ENCODE measurements at places on chromosomes 3 and 15. TPM values are rescaled to one million over a fixed set of nuclear protein-coding genes. Genes with fewer than 3 reads are reported as not detected.

POLQ gene
- total RNA-seq, result 22.8 TPM

- H3K27ac ChIP-seq, result no peak overlapping the region
- DNase-seq, result no peak
- no peaks in the 10 kb centered on the region for H3K4me1 ChIP-seq
- H3K4me3 ChIP-seq, result no peak overlapping the region
- no peaks in the 10 kb centered on the region for H3K36me3 ChIP-seq
Measured at GRCh38 chr3:70231266-70231701, 81.2 kb downstream of the MDFIC2 start.

MAGI1 gene
- 0.18 TPM for total RNA-seq

DNA sequence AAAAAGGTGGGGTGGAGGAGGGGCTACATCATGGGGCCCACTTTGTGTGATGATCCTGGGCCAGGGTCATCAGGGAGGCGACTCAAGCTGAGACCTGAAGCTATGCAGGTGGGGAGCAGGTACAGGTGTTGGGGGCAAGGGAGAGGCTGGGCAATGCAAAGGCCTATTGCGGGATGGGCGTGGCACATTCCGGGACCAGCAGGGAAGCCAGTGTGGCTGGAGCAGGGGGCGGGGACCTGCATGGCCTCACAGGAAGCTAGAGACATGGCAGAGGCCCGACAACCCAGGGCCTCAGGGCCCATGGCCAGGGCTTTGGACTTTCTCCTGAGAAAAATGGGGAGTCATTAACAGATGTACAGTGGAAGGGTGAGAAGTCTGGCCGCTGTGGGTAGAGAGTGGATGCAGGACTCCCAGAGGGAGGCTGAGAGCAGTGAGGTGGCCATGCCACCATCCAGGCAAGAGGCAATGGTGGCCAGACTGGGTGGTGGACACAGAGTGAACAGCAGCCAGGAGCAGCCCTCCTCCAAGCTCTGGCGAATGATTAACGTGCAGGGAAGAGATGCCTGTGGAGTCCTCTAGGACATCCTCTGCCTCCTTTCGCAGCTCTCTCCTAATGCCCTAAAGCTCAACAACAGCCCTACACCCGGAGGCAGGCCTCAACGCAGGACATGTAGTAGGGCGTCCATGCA is 122.6 kb upstream of the ATP2B2 start:
- H3K4me1 ChIP-seq, result no peaks in the 10 kb centered on the region
- H3K4me3 ChIP-seq, result no peak overlapping the region
- DNase-seq, result no peak
- H3K27ac ChIP-seq, result no peak overlapping the region
- H3K27me3 ChIP-seq, result peaks cover 3% of the 10 kb centered on the region

GRCh38 chr3:71152892-71153265 is 430.6 kb downstream of the FOXP1 start:
- peaks cover 28% of the 10 kb centered on the region for H3K36me3 ChIP-seq
- H3K4me3 ChIP-seq, result no peak overlapping the region
- no peak for DNase-seq
- H3K27me3 ChIP-seq, result no peaks in the 10 kb centered on the region
- H3K27ac ChIP-seq, result no peak overlapping the region

DNA sequence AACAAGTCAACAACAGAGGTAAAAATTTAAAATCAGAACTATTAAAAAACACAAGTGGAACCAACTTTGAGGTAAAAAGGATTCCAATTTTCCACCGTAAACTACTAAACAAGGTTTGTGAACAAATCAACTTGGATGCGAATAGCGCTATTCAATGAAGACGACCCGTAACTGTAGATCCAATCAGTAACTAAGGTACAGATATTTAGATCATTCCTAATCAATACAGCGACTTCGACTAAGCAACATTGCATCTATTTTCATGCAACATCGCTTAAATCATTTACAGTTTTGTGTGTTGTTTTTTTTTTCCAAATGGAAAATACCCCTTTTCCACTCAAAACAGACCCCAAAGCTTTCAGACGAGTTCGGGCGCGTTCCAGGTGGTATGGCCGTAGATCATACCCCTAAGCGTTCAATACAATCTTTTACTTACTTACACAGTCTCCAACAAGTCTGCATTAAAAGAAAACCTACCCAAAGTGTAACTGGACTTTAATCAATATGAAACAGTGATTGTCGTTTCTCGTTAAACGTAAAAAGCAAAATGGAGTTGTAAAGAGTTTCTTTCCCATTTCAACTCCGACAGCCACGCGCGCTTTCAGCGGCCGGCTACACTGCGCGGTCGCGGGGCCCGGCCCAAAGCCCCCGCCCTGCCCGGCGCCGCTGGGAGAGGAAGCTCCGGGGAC is 786 bp downstream of the RHOA start:
- DNase-seq, result no peak
- peak overlapping the region; percentile 96 for H3K27ac ChIP-seq
- H3K36me3 ChIP-seq, result peaks cover 43% of the 10 kb centered on the region

DNA sequence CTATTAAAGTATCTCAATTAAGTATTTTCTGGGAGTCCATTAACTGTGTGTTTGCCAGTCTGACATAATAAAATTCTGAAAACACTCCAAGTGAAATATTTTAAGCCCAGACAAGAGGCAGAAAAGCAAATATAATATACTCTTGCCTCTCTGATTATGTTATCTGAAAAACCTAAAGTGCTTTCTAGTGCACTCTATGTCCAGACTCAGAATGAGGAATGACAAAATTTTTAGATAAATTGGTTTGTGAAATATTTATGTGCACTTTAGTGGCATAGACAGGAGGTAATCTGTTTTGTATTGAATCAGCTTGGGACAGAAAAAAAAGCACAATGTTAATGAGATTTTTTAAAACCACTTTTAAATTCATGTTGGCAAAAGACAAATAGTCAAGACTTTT is 508.2 kb upstream of the SUCLG2 start:
- no peak for DNase-seq
- H3K4me1 ChIP-seq, result no peaks in the 10 kb centered on the region
- H3K27me3 ChIP-seq, result no peaks in the 10 kb centered on the region
- no peak overlapping the region for H3K4me3 ChIP-seq
- no peaks in the 10 kb centered on the region for H3K36me3 ChIP-seq

DNA sequence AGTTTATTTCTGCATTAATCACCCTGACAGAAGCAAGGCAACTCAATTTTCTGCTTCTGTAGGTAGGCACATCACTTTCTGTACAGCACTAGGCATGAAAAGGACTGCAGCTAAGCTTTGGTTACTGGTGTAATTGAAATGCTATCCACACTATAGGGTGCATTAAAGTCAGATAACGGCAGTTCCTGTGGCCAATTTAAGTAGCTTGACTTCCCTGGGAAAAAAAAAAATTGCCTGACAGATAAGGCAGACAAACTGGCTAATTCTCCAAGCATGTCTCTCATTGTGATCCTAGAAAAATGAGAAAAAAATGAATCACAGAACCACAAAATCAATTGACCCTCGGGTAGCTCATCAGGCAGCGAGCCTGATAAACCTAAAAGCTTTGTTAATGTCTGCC is 151.4 kb downstream of the MEIS2 start:
- H3K36me3 ChIP-seq, result no peaks in the 10 kb centered on the region
- H3K27me3 ChIP-seq, result peaks cover 14% of the 10 kb centered on the region
- DNase-seq, result no peak
- no peak overlapping the region for H3K4me3 ChIP-seq
- H3K4me1 ChIP-seq, result no peaks in the 10 kb centered on the region

GRCh38 chr15:66212563-66212921 is 41.0 kb downstream of the MEGF11 start:
- no peaks in the 10 kb centered on the region for H3K4me1 ChIP-seq
- no peaks in the 10 kb centered on the region for H3K27me3 ChIP-seq
- H3K36me3 ChIP-seq, result no peaks in the 10 kb centered on the region
- DNase-seq, result no peak
- no peak overlapping the region for H3K4me3 ChIP-seq
- no peak overlapping the region for H3K27ac ChIP-seq

- peak overlapping the region; percentile 69 for H3K27ac ChIP-seq
- no peaks in the 10 kb centered on the region for H3K36me3 ChIP-seq
- H3K27me3 ChIP-seq, result no peaks in the 10 kb centered on the region
- peaks cover 38% of the 10 kb centered on the region for H3K4me1 ChIP-seq
Measured at GRCh38 chr3:133448478-133449122, 48.7 kb downstream of the BFSP2 start.

GRCh38 chr15:81959196-81959595 is 86.6 kb downstream of the MEX3B start:
- no peak overlapping the region for H3K4me3 ChIP-seq
- H3K36me3 ChIP-seq, result no peaks in the 10 kb centered on the region
- H3K27me3 ChIP-seq, result peaks cover 2% of the 10 kb centered on the region
- no peaks in the 10 kb centered on the region for H3K4me1 ChIP-seq
- DNase-seq, result no peak
- no peak overlapping the region for H3K27ac ChIP-seq

DNA sequence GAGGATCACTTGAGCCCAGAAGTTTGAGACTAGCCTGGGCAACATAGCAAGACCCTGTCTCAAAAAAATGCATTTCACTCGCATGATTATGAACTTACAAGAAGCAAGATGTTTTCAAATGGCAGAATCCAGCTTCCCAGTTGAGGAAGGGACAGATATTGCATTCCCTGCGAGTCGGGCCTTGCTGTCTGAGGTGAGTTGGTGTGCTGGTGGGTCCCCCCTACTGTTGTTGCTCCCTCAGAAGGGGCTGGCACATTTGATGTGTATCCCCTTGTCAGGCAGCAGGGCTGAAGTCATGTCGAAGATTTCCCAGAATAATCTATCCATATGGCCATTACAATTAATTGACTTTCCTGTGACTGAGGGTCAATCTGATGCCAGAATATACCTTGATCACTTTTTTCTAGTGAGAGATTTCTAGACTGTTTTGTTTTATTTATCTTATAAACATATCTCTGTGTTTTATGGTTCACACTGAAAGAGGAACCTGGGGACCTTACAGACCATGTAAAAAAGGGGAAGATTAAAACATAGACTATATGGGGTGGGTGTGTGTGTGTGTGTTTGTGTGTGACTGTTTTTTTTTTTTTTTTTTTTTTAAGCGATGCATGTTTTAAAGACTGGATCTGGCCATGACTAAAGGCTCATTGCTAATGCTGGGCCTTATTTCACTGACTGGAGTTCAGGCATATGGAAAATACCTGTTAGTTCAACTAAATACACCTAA is 112.1 kb upstream of the MRPS22 start:
- DNase-seq, result no peak
- no peak overlapping the region for H3K4me3 ChIP-seq
- H3K27me3 ChIP-seq, result no peaks in the 10 kb centered on the region
- H3K27ac ChIP-seq, result no peak overlapping the region

DNA sequence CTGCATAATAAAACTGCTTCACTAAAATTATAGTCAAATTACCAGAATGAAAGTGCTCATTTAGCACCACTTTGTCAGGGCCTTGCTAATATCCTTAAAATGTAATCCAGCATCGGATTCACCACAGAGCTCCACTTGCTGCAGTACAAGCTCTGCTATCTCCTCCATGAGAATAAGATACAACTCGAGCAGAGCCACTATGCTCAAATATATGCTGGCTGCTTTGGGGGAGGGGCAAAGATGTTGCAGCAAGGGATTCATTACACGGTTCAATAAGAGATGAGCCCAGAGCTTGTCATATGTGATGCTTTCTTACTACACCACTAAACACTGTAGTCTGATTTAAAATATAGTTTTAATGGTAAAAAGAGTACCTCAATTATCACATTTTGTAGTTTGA is 72.2 kb downstream of the DLG1 start:
- peaks cover 34% of the 10 kb centered on the region for H3K4me1 ChIP-seq
- no peak overlapping the region for H3K27ac ChIP-seq
- DNase-seq, result no peak
- no peaks in the 10 kb centered on the region for H3K36me3 ChIP-seq

TMCO5A gene
- not detected for total RNA-seq

- no peaks in the 10 kb centered on the region for H3K27me3 ChIP-seq
- peaks cover 74% of the 10 kb centered on the region for H3K36me3 ChIP-seq
- peaks cover 63% of the 10 kb centered on the region for H3K4me1 ChIP-seq
- DNase-seq, result peak; percentile 85
Measured at GRCh38 chr3:172511783-172512762, 11.2 kb downstream of the TNFSF10 start.

GRCh38 chr3:150105886-150106612 is 135.4 kb upstream of the PFN2 start:
- no peak for DNase-seq
- peaks cover 7% of the 10 kb centered on the region for H3K4me1 ChIP-seq
- H3K27me3 ChIP-seq, result peaks cover 12% of the 10 kb centered on the region
- no peak overlapping the region for H3K27ac ChIP-seq
- no peak overlapping the region for H3K4me3 ChIP-seq
- no peaks in the 10 kb centered on the region for H3K36me3 ChIP-seq

FGD5 gene
- total RNA-seq, result 0.09 TPM

GOLGA8R gene
- 1.3 TPM for total RNA-seq

GRCh38 chr15:92714077-92714476 is 58.5 kb upstream of the FAM174B start:
- DNase-seq, result peak; percentile 13
- no peaks in the 10 kb centered on the region for H3K36me3 ChIP-seq
- H3K27me3 ChIP-seq, result peaks cover 14% of the 10 kb centered on the region
- peaks cover 8% of the 10 kb centered on the region for H3K4me1 ChIP-seq
- H3K27ac ChIP-seq, result no peak overlapping the region
- H3K4me3 ChIP-seq, result peak overlapping the region; percentile 53

DNA sequence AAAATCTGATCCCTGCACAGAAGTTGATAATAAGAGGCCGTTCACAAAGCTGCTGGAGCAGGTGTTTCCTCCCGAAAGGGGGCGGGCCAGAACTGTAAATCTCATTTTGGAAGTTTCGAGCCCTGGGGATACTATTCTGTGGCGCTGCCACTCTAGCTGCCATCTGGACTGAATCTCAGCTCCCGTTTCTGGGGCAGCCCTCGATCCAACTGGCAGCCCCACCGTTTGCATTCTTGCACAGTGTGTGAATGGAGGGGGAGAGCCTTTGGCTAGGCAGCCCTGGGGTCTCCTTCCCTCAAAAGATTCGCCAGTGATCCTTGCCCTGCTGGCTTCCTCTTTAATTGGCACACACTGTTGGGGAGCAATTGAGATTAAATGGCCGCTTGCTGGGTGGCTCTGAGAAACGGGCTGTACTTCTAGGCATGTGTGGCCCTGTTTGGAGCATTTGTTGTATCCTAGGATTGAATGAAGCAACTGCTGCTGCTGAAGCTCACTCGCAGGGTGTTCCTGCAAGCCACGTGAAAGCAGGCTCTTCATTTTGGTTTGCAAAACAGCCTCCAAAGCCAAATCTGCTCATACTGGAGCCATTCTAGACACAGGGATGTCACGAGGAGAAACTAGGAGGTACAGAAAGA is 57.2 kb upstream of the TOPAZ1 start:
- H3K4me1 ChIP-seq, result no peaks in the 10 kb centered on the region
- H3K27ac ChIP-seq, result no peak overlapping the region
- no peaks in the 10 kb centered on the region for H3K36me3 ChIP-seq
- peaks cover 20% of the 10 kb centered on the region for H3K27me3 ChIP-seq

Measured in activated CD4-positive, alpha-beta T cell treated with anti-CD3 and anti-CD28 coated beads for 36 hours (primary cell).